ENCODE measurements at places on chromosomes 12 and 14. TPM values are rescaled to one million over a fixed set of nuclear protein-coding genes. Genes with fewer than 3 reads are reported as not detected.

DNA sequence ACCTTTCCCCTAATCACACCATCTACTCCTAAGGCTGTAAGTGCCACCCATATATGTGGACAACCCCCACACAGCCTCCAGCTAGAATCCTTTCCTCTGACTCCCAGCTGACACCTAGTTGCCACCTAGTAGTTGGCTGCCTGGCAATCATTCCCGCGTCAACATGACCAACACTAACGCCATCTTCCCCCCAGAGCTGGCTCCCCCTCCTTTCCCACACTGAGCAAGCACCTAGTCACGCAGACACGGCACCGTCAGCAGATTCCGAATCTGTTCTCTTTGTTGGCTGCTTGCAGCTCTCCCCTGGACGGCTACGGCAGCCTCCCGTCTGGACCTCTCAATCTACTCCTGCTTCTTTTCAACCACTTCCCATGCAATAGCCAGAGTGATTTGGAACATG, 27.7 kb downstream of the UBR7 start:
- no peak overlapping the region for H3K27ac ChIP-seq
- no peak for DNase-seq
- no peaks in the 10 kb centered on the region for H3K36me3 ChIP-seq
- no peak overlapping the region for H3K4me3 ChIP-seq

The TMTC1 gene
- 6.3 TPM for total RNA-seq

- H3K4me3 ChIP-seq: no peak overlapping the region
- H3K4me1 ChIP-seq: no peaks in the 10 kb centered on the region
- no peaks in the 10 kb centered on the region for H3K36me3 ChIP-seq
- no peaks in the 10 kb centered on the region for H3K27me3 ChIP-seq
- no peak for DNase-seq
These were observed 39.7 kb downstream of the ERH start for GRCh38 chr14:69358233-69358963.

GRCh38 chr12:79956896-79957295, 22.0 kb upstream of the PPP1R12A start:
- H3K27me3 ChIP-seq: no peaks in the 10 kb centered on the region
- H3K36me3 ChIP-seq: no peaks in the 10 kb centered on the region
- H3K27ac ChIP-seq: no peak overlapping the region
- no peak for DNase-seq

DNA sequence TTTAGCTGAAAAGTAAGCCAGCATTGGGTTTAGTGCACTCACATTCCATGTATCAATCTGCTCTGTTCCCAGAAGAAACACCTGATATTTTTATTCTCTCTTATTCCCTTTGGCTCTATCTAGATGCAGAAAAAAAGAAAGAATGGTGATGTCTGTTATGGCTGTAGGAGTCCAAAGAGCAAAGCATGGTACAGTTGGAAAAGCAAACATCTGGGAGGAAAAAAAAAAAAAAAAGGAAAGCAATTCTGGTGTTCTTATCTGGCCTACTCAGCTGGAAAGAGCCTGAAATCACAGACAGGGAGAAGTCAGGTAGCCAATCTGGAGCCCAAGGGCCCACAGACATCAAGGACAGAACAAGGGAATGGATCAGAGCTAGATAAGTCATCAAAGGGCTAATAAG, 293.9 kb downstream of the DUSP6 start:
- DNase-seq: peak; percentile 28
- no peaks in the 10 kb centered on the region for H3K4me1 ChIP-seq
- H3K27ac ChIP-seq: no peak overlapping the region
- H3K27me3 ChIP-seq: no peaks in the 10 kb centered on the region
- no peak overlapping the region for H3K4me3 ChIP-seq

All from colonic mucosa (tissue), 4 donors.